ENCODE measurements at places on chromosomes 3 and 15.

DNA sequence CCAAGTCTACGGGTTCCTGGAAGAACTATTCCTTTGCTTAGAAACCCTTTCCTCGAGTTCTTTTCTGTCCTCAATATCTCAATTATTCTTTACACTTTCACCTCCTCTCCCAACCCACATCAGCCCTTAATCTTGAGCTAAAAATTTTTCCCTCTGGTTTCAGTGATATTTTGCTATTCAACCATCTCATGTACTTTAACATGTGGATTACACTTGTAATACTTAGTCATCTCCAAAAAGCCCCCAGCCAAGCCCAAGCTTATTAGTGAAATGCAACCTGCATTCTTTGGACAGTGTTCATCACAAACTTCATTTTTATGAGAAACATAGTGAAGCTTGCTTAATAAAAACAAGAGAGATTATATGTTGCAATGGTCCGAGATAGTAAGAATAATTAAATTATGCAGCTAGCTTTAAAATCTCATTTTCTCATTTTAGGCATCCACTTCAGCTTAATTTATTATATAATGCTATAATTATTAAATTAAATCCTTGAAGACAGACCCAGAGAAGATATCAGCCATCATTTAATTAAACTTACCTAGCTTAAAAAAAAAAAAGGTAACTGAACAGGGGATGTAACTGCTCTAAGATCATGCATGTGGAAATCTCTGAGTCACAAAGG is 534.5 kb upstream of the TBL1XR1 start:
- DNase-seq = peak; percentile 59

DNA sequence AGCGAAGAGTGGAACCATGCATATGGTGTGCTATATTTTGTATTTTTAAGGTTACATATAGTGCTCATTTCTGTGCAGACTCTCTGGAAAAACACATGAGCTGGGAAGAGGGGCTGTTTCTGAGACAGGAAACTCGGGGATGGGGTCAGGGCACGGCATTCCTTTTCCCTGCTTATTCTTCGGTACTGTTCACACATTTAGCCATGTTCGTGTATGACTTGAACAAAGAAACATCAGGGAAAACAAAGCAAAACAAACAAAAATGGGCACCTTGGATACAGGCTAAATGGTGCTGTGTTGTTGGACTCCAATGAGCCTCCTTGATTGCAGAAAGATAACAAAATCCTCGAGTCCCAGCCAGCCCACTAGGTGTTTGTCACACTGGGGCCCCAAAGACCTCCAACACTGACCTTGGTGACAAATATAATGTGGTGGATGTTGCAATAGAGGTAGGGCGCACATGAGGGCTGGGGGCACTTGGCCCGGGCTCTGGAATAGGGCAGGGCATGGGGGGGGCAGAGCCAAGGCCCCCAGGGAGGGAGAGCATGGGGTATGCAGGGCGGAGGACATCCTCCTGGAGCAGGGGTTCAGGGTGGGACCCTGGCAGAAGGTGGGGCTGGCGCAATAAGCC is 19.3 kb downstream of the DNASE1L3 start:
- no peak for DNase-seq

DNA sequence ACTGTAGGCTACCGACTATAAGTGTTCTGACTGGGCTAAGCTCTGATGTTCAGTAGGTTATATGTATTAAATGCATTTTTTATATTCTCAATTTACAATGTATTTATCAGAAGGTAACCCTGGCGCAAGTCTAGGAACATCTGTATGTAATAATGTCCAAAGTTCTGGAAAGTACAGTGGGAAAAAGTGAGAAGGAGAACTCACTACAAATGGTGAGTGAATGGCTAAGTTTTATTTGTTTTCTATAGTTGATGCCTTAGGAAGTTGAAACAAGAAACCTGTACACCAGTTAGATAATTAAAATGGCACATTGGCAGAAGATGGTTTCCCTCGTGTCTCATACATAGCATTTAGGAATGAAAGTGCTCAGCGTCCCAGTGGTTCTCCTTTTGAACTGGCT is 333.4 kb upstream of the THRB start:
- no peak for DNase-seq

GRCh38 chr15:66720206-66721010 is 18.4 kb downstream of the SMAD6 start:
- DNase-seq = peak; percentile 15

DNA sequence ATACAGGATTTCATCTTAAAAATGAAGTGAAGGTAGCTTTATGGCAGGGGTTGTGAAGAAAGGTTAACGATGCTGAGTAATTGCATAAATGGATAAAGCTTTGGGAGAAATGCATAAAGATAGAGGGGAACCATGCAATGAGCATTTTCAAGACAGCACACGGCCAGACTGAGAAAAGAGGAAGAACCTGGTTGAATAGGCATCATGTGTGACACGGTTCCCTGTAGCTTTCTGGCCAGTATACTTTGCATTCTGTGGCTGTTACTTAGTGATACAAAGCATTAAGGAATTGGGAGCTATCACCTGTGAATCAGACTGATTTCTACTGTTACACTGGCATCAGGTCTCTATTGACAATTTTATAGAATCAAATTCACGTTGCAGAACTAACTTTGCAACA is 33.3 kb downstream of the NR2C2 start:
- DNase-seq = no peak

- no peak for DNase-seq
These were observed 172.0 kb downstream of the VPS13C start for GRCh38 chr15:61888074-61888780.

DNA sequence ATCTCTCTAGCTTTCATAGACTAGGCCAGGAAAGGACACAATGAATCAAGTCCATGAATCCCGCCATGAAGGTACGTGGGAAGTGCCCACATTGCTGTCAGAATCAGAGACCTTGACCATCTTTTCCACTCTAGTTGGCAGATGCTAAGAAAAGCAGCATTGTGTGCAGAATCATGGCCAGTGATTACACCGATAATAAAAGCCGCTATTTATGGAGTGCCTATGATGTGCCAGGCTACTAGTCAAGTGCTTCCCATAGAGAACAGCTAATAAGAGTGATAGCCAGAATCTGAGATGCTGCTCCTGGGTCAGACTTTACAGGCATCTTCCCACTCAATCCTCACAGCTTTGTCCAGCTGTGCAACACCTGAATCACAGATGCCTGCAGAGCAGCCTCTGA is 13.2 kb upstream of the RPL32 start:
- no peak for DNase-seq

DNA sequence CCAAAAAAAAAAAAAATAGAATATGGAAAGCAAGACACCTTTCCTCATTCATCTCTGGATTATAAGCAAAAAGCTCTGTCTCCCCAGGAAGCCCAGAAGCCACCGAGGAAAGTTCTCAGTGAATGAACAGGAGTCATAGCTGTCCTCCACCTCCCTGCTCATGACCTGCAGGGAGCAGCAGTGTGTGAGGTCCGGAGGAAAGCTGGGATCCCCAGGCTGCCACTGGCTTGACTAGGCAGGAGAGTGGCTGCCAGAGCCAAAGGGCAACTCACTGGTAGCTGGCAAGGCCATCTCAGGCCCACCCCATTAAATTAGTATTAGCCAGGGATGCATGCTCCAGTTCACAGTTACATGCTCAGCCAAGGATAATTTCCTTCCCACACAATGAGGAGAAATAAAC is 191.6 kb upstream of the STT3B start:
- DNase-seq = no peak

- DNase-seq = no peak
These were observed 12.7 kb upstream of the OXSR1 start for GRCh38 chr3:38152609-38153008.

- no peak for DNase-seq
These were observed 95.8 kb downstream of the KCNAB1 start for GRCh38 chr3:156216216-156216615.

GRCh38 chr3:105764378-105765307 is 104.2 kb downstream of the CBLB start:
- DNase-seq = no peak
